ENCODE measurements at places on chromosomes 16 and 17.

GRCh38 chr17:60134396-60135150 lies 15.2 kb upstream of the CA4 start:
- peak; percentile 32 for DNase-seq

GRCh38 chr17:45740553-45741330 lies 43.4 kb upstream of the CRHR1 start:
- no peak for DNase-seq

GRCh38 chr17:46135879-46136563 lies 57.2 kb downstream of the KANSL1 start:
- DNase-seq, result no peak

DNA sequence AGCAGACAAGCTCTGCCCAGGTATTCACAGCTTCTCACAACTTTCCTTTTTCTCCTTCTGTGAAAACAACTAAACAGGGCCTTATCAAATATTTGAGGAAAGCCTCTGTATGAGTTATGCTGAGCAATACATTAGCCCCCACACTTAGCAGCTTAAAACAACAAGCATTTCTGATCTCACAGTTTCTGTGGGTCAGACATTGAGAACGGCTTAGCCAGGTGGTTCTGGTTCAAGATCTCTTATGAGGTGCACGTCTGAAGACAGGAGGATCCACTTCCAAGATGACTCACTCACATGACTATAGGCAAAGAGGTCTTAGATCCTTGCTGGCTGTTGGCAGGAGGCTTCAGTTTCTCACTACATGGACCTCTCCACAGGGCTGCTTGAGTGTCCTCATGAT lies 181.4 kb upstream of the WSCD1 start:
- no peak for DNase-seq

- peak; percentile 73 for DNase-seq
Measured at GRCh38 chr17:46942441-46943217, 19.7 kb downstream of the GOSR2 start.

GRCh38 chr17:5773816-5774360 lies 189.6 kb upstream of the NLRP1 start:
- DNase-seq, result no peak

Measured in activated naive CD8-positive, alpha-beta T cell treated with anti-CD3 and anti-CD28 coated beads, Interleukin-2, amount 10 ng/mL, durations not matched to agents 7 days and 5 days (primary cell).